ENCODE measurements at places on chromosomes 12 and 14.

DNA sequence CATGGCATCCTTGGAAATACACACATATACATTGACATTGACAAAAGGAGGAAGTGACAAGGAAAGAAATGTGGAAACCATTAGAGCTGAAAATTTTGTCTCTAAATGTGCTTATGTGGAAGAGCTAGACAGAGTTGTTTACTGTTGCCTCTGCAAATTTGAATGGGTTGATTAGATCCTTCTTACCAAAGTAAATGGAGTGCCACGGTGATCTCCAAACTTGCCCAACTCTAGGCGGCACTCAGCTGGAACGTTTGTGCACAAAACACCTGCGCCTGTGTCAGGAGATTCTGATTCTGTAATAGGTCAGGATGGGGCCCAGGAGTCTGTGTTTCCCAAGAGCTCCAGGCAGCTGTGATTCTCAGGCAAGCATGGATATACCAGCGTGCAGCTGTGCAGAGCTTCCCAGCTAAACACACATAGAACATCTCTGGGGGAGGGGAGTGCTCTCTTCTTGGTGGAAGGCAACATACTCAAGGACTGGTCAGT is 77.8 kb upstream of the BDKRB2 start:
- no peak for DNase-seq

GRCh38 chr14:66746316-66747006 is 238.5 kb downstream of the GPHN start:
- no peak for DNase-seq

DNA sequence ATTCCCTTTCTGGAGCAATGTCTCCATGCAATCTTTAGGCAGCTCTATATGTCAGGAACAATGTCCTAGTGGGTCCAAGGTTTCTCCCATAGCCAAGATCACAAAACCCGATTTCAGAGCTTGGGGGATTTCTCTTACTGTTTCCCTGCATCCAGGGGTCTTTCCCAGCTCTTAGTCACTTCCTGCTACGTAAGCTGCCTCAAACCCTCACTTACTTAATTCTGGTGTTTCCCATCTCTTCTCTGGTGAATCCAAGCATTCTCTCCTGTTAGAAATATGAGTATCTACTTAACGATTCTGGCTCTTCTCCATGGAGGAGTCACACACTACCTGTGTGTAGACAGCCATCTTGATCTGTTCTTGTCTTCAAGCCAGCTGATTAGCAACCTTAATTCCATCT is 80.0 kb downstream of the IFNG-AS1 start:
- no peak for DNase-seq

DNA sequence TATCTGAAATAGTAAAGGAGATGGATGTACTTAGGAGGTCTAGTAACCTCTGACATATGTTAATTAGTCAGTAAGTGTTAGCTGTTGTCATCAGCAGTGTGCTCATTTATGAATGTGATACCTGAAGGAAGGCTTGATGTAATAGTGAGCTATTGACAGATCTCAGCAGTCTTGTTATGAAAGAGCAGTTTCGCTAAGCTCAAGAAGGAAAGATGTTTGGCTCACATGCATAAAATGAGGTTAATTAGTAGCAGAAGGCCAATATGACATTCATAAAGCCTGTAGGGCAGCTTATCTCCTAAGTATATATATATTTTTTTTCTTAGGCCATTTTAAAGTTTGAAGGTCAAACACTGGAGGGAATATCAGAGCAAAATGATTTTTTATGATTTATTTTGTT is 2.8 kb downstream of the FAM234B start:
- DNase-seq: no peak

GRCh38 chr12:53049571-53050318 is at the start of gene TNS2:
TSS of gene TNS2 (plus strand) at chr12:53050065. CDS start at chr12:53050186, 121 bp downstream.
- DNase-seq: no peak

DNA sequence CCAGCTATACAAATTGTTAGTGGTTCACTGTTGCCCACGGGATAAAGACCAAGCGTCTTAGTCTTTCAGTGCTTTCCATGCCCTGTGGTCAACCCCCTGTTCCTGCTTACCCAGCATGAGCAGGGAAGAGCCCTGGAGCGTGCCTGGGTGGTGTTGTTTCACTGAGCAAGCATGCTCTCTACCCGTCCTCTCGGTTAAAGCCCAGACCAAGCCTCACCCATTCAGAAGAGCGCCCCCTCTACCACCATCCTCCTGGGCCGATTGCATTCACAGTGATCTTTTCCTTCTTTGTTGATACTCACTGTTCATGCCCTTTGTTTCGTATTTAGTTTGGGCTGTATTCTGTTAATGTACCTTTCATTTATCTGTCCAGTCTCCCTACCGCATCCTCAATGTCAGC is 25.1 kb downstream of the DYRK4 start:
- DNase-seq: no peak

GRCh38 chr12:82746668-82747067 is 60.0 kb downstream of the TMTC2 start:
- no peak for DNase-seq

- no peak for DNase-seq
These were observed 79.4 kb downstream of the C12orf75 start for GRCh38 chr12:105409801-105410471.

DNA sequence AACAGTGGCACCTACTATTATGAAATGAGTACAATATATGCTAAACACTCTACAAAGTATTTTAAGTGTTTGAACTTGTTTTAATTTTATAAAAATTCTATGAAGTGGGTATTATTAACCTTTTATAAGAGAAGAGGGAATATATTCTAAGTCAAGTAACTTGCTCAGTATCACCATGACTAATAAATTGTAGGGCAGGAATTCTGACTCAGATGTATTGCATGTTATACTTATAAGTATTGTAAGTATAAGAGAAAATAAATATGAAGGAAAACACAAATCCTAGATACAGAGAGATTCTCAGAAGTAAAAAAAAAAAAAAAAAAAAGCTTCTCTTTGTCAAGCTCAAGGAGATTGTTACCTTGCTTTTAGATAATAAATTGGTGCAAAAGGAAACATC is 893.2 kb downstream of the SLC16A7 start:
- DNase-seq: no peak

DNA sequence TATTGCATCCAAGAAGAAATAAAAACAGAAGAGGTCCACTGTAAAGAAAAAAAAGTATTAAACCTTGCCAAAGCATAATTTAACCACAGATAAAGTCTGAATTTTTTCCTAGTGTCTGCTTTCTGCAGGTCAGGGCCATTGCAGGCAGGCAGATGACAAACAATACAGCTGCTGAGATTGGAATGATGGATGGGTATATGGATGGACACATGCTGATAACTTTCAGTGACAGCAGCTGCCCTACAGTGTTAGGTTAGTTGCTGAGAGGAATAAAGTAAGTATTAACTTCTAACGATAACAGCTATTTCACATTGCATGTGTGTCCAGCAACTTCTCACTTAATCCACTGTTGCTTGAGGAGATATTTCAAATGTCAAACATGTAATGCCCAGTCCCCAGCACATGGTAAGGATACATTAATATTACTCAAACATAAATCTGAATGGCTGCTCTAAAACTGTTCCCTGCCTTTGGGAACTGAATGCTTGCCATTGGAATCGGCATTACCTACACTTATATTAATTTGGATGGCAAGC is 515.3 kb downstream of the RMST start:
- no peak for DNase-seq

GRCh38 chr12:70744178-70744577 is 106.9 kb upstream of the PTPRB start:
- DNase-seq: no peak

GRCh38 chr12:31525496-31526157 is 65.3 kb downstream of the DENND5B start:
- DNase-seq: no peak

DNA sequence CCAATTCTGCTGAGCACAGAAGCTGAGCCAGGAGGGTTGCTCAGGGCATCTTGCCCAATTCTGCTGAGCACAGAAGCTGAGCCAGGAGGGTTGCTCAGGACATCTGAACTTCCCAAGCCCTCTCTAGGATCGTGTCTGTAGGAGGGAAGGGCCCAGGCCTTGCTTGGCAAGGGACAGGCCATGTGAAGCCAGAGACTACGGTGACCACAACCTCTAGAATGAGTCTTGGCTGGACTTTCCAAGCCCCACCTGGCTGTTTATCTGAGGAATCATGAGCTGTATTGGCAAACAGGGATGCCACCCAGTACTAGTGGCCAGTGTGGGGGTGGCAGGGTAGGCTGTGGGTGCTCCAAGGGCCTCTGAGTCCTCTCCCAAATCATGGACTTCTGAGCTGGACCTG is 7.7 kb upstream of the SERPINA6 start:
- no peak for DNase-seq

DNA sequence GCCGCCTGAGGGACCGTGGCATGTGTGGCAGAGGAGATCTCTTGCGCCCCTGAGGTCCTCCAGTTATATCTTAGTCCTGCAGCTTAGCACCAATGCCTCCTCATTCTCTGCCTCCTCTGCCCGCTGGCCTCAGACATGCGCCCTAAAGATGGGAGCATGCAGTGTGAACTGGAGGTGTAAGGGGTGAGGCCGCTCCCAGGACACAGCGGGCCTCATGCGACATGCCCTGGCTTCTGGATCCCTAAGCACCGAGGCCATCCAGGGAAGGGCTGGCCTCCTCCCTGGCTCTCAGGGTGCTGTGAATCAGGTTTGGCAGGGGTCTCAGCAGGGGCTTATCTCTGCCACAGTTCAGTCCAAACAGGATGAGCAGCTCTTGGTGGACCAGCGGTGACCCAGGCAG is 86.9 kb downstream of the CACNA1C start:
- no peak for DNase-seq

DNA sequence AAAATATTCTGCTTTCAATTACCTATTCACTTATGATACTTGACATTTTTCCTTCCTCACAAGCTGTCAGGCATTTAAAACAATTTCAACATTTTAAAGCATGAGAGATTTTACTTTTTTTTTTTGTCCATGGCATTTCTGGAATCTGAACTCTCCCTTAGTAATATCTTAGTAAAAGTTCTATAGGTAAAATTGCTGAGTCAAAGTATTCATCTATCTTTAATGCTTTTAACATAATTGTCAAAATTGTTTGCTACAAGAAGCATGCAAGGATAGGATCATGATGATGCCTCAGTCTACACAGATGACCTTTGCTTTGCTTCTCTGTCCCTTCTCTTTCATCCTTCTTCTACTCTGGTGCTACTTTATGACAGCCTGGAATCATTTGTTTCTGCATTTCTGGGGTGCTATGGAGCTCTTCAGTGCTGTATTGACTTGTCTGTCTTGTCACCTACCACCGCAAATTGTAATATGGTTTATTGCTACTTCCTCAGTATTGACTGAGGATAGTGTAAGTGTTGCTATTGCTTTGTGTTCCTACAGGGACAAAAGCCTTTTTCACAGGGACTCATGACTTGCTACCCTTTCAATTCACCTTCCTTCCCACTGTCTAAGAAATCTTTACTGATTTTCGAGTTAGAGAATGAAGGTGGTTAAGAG is 589.8 kb upstream of the ATP2B1 start:
- DNase-seq: no peak

DNA sequence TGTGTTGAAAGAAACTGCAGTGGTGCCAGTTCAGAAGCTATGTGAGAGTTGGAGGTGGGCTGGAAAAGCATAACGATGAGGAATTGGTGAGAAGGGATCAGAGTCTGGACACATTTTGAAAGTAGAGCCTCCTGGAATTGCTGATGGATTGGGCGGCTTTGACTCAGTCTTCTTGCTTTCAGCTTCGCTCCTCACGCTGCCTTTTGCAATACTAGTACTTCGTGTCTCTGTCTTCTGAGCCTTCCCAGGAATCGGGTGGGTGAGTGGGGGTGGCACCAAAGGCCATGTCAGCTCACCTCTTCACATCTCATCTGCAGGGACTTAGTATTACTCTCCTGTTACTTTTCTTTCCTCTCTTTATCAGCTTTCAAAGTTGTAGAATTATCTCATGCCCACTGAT is 101.6 kb upstream of the RFX4 start:
- no peak for DNase-seq

DNA sequence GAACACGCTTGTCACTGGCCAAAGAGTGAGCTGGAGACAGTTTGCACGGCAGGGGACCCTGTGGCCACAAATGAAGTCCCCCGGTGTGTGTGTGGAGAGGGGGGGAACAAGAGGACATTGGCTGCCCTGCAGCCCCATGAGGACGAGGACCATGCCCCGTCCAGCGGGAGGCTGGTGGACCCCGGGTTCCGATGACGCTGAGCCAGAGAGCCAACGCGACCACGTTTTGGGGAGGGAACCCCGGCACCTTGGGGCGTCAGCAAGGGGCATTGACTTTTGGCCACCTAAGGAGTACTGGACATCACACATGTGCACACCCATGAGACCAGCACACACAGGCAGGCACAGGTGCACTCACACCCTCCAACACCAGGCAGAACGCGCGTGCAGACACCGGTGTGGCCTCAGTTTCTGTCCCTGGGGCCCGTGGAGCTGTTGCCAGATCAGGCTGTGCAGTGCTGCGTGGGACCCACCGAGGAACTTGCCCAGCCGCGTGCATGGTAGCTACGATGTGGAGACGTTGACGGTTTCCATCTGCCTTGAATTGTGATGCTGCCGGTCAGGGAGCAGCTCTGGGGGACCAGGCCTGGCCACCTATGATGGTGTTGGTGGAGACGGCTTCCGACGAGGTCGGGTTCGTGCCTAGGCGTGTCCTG is 26.5 kb downstream of the NOC4L start:
- DNase-seq: no peak

DNA sequence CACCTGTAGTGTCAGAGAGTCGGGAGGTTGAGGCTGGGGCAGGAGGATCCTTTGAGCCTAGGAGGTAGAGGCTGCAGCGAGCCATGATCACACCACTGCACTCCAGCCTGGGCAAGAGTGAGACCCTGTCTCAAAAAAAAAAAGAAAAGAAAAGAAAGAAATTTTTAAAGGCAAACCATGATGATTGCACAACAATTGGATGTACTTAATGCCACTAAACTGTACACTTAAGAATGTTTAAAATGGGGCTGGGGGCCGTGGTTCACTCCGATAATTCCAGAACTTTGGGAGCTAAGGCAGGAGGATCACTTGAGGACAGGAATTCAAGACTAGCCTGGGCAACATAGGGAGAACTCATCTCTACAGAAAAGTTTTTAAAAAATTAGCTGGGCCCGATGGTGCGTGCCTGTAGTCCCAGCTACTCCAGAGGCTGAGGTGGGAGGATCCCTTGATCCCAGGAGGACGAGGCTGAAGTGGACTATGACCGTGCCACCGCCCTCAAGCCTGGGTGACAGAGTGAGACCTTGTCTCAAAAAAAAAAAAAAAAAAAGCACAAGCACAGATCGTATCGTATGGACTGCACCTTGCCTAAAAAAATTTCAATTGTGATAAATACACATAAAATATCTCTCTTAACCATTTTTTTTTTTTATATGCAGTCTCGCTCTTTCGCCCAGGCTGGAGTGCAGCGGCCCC is 32.7 kb downstream of the JAG2 start:
- no peak for DNase-seq

DNA sequence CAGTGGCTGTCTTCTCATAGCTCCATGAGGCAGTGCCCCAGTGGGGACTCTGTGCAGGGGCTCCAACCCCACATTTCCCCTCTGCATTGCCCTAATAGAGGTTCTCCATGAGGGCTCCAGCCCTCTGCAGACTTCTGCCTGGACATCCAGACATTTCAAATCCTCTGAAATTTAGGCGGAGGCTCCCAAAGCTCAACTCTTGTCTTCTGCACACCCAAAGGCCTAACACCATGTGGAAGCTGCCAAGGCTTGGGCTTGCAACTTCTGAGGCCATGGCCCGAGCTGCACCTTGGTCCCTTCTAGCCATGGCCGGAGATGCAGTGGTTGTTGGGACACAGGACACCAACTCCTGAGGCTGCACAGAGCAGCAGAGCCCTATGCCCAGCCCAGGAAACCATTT is 20.5 kb upstream of the PPP2R5C start:
- no peak for DNase-seq

GRCh38 chr14:60064491-60065072 is 27.1 kb upstream of the PCNX4 start:
- no peak for DNase-seq

All from stimulated activated CD8-positive, alpha-beta memory T cell treated with anti-CD3 and anti-CD28 coated beads, Interleukin-15, amount 100 ng/mL, for 4 hours (primary cell).